ENCODE measurements at places on chromosomes 1 and 21. TPM values are rescaled to one million over a fixed set of nuclear protein-coding genes. Genes with fewer than 3 reads are reported as not detected.
A peak's percentile ranks its signal among the peaks of the same experiment; 100 is the strongest.

DNA sequence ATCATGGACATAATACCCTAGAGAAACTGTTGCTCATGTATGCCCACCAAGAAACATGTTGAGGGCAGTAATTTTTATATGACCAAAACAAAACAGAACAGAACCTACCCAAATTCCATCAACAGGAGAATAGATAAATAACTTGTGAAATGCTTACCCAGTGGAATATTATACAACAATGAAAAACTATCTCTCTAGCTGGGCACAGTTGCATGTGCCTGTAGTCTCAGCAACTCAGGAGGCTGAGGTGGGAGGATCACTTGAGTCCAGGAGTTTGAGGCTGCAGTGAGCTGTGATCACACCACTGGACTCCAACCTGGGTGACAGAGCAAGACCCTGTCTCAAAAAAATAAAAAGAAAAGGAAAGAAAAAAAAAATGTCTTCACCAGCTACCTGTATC, 37.6 kb upstream of the RCSD1 start:
- no peak for DNase-seq

TNFRSF8 gene
- 0.19 TPM for polyA plus RNA-seq

GRCh38 chr1:165887877-165888551, 60.6 kb downstream of the UCK2 start:
- no peak for DNase-seq

TMEM269 gene
- polyA plus RNA-seq = 0.68 TPM

DNA sequence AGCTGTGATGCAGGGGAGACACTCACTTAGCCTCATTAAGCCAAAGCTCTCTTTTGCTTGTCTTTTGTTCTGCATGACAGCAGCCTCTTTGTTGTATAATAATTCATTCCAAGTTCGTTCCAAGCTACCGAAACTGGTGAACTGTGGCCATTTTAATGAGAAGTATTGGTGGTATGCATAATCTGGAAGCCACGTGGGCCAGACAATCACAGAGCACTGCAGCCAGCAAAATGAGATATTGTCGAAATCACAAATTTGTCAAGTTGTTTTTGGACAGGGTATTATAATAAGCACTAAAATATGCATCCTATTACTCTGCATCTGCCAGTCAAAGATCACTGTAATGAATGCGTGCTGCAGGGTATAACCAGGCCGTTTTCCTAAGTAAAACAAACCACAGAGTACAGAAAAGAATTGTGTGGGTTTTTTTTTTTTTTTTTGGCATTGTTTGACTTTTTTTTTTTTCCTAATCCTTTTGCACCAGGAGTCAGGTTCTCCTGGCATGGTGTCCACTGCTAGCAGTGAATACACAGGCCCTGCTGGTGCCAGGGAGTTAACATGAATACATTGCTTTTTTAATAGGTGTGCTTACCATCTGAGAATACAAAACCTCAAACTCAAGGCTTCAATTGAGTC, 423.9 kb downstream of the PTBP2 start:
- no peak for DNase-seq

DNA sequence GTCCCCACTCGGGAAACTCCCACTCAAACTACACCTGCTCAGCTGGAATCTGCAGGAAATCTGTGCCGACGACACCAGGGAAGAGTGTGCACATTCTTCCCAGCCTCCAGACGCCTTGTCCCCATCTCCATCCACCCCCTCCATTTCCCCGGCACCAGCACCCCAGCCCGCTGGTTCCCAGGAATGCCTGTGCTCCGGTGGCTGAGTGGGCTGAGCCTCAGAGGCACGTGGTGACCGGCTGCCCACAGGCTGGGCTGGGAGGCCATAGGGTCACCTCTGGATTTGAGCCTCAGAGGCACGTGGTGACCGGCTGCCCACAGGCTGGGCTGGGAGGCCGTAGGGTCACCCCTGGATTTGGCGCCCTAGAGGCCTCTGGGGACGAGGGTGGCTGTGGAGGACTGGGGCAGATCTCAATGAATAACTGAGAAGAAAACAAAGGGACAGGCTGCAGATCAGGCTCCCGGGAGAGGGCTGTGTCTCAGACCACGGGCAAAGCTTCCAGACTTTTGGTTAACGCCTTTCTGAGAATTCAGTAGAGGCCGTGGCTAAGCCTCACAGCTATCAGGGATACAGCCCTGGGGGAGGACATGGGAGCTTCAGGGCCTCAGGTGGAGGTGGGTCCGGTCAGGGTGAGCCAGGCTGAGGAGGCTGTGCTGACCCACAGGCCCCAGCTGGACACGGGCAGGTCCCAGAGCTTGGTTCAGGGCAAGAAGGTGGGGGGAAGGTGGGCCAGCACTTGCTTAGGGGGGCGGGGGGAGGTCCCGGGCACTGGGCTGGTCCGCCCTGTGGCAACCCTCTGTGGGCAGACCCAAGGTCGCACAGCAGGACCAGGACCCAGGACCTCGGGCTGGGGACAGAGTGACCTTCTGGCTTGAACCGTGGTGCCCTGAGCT, 17.3 kb upstream of the TTLL10 start:
- DNase-seq = no peak

- DNase-seq = no peak
Measured at GRCh38 chr1:50976111-50976889, 6.3 kb downstream of the CDKN2C start.

KCNK2 gene
- polyA plus RNA-seq = 6.1 TPM

GRCh38 chr1:36653850-36654249, 171.1 kb upstream of the CSF3R start:
- peak; percentile 6 for DNase-seq

GRCh38 chr1:95384567-95384966, 150.6 kb downstream of the RWDD3 start:
- DNase-seq = peak; percentile 29

MYOCOS gene
- not detected for polyA plus RNA-seq
